ENCODE measurements at places on chromosomes 6 and 20.

- no peak for DNase-seq
Measured at GRCh38 chr20:37123441-37123840, 27.6 kb upstream of the RBL1 start.

- no peak for DNase-seq
Measured at GRCh38 chr6:151007076-151007475, 141.6 kb downstream of the MTHFD1L start.

GRCh38 chr20:23235173-23236027, 115.2 kb upstream of the NXT1 start:
- no peak for DNase-seq

DNA sequence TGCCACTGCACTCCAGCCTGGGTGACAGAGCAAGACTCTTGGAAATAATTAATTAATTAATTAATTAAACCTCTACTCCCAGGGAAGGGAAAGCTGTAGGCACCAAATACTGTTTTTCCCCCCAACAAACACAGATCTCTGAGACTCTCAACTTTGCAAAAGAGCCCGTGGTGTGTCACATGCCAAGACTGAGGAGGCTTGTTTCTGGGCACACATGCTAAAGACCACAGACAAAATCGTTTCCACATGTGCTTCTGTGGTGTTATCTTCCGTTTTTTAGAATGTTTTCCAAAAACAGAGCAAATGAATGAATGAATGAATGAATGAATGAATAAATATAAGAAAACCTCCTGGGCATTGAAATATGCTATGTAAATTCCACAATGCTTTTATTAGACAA, 55.6 kb upstream of the ATXN1 start:
- no peak for DNase-seq

DNA sequence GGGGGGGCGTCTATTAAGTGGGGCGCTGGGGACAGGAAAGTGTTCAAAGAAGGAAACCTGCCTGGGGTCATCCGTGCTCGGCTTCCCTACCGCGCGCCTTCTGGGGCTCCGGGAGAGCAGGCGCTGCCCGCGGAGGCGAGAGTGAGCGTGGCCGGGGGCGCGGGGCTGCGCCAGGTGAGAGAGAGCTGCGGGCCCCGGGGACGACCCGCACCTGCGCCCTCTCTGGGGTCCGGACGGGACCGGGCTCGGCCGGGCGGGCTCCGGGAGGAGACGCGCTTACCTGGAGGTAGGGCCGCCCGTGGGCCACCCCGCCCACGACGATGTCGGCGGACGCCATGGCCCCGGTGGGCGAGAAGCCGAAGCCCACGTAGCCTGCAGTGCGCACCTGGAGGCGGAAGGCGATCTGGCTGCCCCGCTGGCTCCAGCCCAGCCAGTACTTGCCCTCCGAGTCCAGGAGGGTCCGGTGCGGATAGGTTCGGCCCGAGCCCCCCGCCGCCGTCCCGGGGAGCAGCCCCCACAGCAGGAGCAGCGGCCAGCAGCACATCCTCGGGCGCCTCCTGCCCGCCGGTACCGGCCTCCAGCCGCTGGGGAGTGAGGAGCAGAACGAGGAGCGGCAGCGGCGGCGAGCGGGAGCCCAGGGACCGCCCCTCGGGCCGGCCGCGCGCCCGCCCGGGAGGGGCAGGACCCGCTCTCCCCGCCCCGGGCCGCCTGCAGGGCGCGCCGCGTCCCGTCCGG, at the start of gene MOXD1:
TSS of gene MOXD1 (minus strand) at position 593 of the 735 bp plus-strand sequence. CDS start at position 544, 49 bp downstream.
- no peak for DNase-seq

DNA sequence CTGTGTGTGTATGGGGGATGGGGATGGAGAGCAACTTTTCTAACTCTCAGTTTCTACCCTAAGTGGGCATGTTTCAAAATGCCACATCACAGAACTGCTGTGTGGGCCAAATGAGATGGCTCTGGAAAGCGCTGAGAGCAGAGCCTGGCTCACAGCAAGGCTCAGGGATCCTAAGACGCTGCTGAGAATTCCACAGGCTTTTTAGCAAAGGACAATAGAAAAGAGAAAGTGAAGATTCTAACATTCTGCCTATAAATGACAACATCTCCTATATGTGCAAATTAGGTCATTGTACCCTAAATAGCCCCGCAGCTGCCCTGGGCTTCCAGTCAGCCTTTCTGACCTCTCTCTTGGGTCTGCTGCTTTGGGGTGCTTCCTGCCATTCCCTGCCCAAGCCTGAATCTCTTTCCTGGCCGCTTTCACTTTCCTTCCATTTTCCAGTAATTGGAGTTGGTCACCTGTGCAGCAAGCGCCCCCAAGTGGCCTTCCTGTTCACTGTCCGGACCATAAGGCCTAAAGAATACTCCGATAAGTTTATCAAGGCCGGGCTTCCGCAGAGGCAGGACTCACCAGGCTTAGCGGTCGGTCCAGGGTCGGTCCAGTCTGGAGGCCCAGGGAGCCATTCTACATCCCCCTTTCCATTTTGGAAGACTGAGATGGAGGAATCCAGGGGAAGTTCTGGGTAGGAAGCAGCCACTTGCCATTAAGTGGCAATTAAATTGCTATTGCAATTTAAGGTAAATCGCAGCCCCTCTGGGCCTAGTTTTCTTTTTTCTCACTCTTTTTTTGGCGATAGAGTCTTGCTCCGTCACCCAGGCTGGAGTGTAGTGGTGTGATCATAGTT, 6.7 kb upstream of the DDR1 start:
- DNase-seq: peak; percentile 45

DNA sequence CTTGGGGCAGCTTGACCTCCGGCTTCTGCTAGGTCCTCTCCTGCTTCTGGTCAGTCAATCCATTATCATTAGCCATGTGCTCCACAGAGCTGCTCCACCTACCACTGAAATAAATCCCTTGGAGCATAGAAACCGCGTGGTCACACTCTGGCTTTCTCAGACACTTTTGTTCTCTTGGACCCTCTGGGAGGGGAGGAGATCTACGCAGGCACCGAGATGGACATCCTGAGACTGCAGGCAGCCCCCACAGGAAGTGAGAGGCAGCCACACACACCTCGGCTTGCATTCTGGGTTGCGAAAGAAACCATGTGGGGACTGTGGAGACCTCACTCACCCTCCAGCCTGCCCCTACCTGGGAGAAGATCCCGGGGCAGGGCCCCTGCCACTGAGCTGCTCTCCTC, 79.5 kb downstream of the FYN start:
- DNase-seq: no peak

- DNase-seq: no peak
Measured at GRCh38 chr20:43825051-43825402, 89.6 kb upstream of the TOX2 start.

DNA sequence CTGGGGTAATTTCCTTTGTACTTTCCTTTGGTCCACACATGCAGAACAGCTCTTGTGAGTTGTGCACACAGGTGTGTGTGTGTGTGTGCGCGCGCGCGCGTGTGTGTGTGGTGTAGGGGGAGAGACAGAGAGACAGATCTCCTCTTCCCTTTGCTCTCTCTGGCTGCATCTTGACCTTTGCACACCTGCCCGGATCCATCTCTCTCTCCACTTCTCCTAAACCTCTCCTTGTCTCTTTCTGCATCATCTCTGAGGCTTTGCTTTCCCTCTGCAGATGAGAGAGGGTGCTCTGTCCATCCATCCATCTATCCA, 67.0 kb downstream of the SRC start:
- DNase-seq: no peak

DNA sequence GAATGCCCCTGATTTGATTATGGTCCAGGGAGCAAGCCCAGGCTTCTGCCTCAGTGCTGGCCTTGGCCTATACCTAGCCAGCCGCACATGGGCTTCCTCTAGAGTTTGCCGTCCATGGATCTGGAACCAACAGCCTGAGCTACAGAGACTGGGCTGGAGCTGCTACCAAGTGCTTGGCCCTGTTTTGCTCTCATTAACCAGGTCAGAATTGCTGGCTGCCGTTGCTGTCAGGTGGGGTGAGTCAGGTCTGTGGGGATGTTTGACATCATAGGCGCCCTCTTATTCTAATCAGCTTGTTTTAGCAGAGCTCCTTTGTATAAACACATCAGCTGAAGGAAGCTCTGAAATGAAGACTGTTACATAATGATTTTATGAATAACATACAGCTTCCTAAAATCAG, 83.1 kb upstream of the PHACTR2 start:
- no peak for DNase-seq

- no peak for DNase-seq
Measured at GRCh38 chr6:158168040-158168289, at the start of gene SERAC1. Gene SERAC1, minus strand, starts transcription at chr6:158168262. Its CDS starts 9,899 bp downstream, at chr6:158158363.
